ENCODE measurements at places on chromosomes 6 and 20.

DNA sequence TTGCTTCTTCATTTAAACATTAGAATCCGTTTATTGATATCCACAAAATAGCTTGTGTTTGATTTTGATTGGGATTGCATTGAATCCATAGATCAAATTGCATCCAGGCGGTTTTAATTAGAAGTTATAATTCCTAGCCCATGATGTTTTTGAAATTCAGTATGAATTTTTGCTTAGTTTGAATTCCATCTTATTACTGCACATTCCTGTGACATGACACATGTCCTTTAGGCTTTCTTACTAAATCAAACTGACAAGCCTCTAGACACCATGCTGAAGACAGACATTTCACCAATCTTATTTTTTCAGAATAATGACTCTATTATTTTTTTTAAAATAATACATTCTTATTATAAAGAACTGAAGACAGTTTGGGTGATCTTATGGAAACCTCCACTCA is 21.4 kb upstream of the PI16 start:
- DNase-seq = no peak

DNA sequence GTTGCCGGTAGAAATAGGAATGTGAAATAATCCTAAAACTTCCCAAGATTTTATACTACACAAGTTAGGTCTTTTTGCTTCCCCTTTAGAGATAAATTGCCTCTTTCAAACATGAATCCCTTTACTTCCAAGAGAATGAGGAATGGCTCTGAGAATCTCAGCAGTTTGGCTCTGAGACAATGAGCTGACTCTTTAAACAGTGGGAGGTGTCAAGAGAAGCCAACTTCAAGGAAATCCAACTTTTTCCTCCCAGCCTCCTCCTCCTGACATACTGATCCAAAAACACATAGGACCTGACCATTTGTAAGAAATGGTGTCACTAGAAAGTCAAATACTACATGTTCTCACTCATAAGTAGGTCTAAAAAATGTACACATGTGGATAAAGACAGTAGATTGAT is 154.2 kb downstream of the ALDH8A1 start:
- no peak for DNase-seq

DNA sequence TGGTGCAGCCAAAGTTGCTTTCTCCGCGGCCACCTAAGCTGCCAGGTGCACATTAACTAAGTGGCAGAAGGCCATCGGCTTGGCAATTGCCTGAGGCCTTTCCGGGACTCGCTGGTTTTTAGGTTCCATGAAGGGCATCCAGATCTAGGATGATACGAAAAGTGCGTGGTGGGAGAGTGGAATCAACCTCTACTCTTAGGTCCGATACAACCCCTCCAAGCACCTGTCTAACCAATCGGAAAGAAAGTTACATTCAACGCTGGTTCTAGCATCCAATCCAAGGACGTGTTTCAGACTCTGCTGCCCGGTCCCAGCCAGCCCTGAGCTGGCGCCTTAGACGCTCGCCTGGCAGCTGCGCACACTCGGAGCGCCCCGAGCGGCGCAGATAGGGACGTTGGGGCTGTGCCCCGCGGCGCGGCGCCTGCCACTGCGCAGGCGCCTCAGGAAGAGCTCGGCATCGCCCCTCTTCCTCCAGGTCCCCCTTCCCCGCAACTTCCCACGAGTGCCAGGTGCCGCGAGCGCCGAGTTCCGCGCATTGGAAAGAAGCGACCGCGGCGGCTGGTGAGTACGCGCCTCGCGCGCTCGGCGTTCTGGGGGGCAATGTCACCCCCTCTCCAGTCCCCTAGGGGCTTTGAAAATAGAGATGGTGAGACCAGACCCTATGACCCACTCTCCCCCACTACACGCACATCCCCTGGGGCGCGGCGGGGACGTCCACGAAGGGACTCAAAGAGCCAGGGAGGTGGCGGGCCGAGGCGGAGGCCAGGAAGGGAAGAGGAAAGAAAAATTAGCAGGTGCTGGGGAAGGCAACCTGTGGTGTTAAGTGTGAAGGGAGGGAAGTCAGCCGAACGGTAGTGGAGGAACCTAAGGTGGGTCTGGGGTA is at the start of gene ENPP4:
TSS of gene ENPP4 (plus strand) at position 361 of the 883 bp plus-strand sequence. CDS start 9,595 bp downstream, outside the sequence.
- peak; percentile 96 for DNase-seq

DNA sequence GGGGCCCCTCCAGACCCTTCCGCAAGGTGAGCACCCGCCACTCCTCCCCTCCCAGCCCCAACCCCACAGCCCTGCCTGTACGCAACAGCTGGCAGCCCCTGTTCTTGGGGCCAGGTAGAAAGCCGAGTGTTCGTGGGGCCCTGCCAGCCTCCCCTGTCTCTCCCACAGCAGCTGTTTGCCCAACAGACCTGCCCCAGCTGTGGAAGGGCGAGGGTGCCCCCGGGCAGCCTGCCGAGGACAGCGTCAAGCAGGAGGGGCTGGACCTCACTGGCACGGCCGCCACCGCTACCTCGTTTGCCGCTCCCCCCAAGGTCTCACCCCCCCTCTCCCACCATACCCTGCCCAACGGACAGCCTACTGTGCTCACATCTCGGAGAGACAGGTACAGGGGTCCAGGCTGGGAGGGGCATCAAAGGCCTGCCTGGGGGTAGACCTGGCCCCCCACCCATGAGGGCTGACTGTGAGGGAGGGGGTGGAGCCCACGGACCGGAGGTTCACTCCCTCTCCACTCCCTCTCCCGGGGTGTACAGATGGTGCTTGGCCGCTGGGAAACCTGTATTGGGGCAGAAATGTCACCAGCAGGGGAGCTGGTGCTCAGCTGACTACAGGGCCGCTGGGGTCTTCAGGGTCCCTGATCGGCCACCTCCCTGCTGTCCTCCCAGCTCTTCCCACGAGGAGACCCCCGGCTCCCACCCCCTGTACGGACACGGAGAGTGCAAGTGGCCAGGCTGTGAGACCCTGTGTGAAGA is 41.1 kb downstream of the FOXP4 start:
- no peak for DNase-seq

DNA sequence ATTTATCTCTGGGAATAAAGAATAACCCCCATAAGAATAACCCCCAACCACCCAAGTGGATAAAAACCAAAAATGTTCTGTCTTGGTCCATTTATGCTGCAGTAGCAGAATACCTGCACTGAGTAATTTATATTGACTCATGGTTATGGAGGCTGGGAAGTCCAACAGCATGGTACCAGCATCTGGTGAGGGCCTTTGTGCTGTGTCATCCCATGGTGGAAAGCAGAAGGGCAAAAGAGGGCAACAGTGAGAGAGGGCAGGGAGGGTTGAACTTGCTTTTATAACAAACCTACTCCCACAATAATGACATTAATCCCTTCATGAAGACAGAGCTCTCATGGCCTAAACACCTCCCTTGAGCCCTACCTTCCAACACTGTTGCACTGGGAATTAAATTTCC is 133.7 kb downstream of the ERMARD start:
- DNase-seq = no peak

- DNase-seq = peak; percentile 85
Observed at GRCh38 chr6:341914-342831, 49.4 kb upstream of the IRF4 start.

DNA sequence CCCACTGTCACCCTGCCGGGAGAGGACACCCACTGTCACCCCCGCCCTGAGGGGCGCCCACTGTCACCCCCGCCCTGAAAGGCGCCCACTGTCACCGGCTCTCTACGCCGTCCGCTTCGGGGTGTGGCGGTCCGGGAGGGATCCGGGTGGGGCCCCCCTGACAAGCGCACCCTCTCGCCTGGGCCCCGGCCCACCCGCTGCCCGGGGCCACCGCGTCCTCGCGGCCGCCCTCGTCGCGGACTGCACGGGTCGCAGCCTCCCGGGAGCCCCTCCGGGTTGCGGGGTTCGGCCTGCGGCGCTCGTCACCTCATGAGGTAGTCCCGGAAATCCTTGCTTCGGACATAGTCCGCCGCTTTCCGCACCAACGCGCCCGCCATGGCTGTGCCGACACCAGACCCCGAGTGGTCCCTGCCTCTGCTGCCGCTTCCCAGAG is 224 bp downstream of the MPC1 start:
- DNase-seq = no peak

DNA sequence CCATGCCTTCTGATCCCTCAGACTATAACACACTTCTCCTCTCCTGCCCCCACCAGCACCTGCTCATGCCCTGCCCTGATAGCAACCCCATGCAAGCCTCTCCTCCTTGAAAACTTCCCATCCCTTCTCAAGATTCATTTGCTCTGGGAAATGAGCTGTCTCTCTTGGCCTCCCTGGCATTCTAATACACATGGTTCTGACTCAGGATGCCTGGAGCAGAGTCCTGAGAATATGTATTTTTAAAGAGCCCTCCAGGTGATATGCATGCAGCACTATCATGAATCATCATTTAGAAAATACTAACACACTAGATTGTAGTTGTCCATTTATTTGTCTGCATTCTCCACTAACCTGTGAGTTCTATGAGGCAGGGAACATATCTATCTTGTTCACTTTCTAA is 26.6 kb downstream of the HDGFL1 start:
- DNase-seq = no peak

- no peak for DNase-seq
Observed at GRCh38 chr20:24166412-24166811, 177.8 kb upstream of the GGTLC1 start.
